ENCODE measurements at places on chromosomes 5 and 9.

DNA sequence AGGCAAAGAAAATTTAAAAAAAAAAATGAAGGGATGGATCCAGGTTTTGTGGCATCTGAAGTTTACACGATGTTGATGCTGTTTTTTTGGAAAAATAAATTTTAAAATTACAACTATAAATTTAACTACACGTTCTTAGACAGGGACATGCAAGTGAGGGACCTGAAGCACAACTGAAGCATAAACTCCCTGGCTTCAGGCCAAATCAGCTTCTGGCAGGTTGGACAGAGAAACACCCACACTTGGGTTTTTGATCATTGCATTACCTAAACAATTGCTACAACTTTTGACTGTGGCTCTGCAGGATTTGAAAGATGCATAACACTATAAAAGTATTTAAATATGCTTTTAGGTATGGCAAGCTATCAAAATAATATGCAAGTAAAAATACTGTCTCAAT, 1318.3 kb upstream of the DMAC1 start:
- DNase-seq, result no peak

DNA sequence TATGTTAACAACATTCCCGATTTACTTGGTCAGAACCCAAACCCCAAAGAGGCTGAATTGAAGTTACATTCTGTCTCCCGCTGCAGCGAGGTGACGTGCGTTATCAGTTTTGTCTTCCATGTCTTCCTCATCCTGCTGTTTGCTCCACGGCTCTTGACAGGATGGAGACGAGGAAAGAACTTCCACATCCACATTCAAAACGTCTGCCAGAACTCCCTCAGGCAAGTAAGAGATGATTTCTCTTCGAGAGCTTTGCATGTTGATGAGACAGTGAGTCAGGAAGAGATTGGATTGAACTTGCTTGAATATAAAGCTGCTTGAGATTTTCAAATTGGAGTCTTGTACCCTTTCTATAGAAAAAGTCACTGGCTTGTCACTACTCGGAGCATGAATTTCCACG, 242.6 kb downstream of the AUH start:
- DNase-seq, result no peak

GRCh38 chr9:119533504-119533903, 164.3 kb upstream of the BRINP1 start:
- DNase-seq, result no peak

GRCh38 chr5:43973908-43974307, 370.9 kb downstream of the NNT start:
- DNase-seq, result no peak

DNA sequence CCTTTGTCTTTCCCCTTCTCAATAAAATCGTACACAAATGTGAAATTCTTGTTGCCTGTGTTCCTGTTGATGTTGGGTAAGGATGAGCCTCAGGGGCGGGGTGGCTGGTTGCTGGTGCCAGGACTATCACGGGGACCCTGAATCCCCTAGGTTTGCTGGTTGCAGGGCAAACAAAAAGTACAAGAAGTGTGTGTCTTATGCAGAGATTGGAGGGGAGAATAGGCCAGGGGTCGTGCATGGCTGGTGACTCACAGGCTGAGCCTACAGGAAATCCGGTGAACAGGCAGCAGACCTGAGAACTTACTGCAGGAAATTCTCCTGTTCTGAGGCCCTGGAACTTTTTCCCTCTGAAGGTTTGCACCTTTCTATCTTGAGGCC, 5.5 kb downstream of the ANXA2R start:
- no peak for DNase-seq

DNA sequence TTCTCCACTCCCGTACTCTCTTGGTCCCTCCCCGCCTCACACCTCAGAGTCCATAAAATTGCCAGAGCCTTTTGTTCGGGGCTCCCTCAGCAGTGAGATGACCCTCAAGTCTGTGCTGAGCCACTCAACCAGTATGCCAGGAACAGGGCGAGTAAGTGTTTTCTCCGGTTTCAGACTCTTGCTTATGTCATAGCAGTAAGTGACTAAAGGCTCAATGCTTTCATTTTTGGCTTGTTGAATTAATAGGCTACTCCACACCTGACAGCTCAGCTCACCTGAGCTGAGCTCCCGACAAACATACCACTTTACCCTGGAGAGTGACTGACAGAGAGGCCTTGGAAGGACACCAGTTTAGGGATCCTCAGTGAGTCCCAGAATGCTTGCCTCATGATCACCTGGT, 30.5 kb downstream of the PCSK1 start:
- DNase-seq, result no peak

DNA sequence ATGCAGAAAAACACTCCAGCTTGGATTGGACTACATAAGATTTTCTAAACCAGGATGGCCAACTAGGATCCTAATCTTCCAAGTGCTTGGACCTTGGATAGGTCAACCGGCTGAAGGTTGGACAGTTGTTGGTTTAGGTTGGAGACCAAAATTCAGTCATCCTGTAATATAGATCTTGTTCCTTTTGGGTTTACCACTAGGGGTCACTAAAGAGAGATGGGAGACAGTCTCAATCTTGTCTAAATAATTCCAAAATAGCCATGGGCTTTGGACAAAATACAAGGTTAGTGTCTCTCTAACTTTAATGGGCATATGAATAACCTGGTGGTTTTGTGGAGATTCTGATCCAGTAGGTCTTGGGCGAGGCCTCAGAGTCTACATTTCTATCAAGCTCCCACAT, 148.7 kb upstream of the ERCC6L2 start:
- DNase-seq, result peak; percentile 34

DNA sequence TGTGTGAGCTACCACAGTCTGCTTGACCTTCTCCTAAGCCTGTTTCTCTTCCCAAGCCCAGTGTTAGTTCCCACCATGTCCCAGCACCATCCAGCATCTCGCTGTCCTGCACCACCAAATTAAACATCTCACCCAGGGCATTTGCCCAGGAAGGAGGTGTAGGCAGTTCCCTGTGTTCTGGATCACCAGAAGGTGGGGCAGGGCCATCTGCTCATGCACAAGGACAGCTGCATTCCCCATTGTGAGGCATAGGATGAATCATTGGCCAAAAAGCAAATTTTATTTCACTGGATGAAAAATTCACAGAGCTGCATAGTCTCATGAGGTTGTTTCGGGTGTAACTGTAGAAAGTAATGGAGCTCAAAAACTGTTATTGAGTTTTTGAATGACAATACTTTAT, 89.5 kb upstream of the GRIA1 start:
- peak; percentile 34 for DNase-seq

DNA sequence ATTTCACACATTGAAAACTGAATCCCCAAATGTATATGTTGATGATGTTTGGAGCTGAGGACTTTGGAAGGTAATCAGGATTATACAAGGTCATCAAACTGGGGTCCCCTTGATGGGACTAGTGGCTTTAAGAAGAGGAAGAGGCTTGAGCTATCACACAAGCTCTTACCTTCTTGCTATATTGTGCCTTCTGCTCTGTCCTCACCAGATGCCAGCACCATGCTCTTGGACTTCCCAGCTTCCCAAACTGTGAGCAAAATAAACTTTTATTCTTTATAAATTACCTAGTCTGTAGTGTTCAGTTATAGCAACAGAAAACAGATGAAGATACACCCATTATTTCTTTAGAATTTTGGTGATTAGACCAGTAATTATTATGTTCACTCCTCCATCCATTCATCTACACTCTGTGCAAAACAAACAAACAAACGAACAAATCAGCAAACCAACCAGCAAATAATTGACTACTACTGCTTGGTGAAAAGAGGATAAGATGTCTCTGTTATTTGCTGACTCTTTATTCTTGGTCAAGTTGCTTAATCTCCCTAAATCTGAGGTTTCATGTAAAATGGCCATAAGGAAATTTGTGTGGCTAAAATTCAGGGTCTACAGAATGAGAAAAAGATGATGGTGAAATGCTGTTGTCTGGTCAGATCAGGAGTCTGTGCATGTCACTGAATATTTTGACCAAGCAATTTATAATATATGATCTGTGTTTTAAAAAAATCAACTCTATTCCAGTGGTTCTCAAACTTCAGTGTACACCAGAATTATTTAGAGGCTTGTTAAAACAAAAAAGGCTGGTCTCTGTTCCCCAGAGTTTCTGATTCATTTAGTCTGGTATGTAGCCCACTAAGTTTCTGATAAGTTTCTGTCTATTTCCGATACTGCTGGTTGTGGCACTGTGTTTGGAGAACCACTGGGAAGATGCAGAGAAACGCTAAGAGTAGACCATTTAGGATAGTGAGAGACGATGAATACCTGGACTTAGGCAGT, 854.1 kb downstream of the MAT2B start:
- DNase-seq, result no peak

DNA sequence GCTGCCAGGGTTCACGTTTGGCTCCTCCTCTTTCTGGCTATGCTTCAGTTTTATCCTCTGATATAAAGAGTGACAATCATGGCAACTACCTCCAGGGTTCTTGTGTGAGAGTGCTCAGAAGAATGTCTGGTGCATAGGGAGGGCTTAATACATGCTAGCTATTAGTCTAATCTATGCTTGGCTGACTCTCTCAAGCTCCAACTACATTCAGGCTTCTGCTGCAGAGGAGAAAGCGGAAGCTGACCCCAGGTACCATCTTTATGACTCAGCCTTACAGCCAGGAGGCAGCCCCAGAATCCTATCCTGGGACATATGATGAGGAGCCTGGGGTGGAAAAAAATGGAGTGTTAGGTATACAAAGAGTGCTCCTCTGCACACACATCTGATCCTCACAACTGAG, 32.1 kb upstream of the RASGRF2 start:
- DNase-seq, result no peak

DNA sequence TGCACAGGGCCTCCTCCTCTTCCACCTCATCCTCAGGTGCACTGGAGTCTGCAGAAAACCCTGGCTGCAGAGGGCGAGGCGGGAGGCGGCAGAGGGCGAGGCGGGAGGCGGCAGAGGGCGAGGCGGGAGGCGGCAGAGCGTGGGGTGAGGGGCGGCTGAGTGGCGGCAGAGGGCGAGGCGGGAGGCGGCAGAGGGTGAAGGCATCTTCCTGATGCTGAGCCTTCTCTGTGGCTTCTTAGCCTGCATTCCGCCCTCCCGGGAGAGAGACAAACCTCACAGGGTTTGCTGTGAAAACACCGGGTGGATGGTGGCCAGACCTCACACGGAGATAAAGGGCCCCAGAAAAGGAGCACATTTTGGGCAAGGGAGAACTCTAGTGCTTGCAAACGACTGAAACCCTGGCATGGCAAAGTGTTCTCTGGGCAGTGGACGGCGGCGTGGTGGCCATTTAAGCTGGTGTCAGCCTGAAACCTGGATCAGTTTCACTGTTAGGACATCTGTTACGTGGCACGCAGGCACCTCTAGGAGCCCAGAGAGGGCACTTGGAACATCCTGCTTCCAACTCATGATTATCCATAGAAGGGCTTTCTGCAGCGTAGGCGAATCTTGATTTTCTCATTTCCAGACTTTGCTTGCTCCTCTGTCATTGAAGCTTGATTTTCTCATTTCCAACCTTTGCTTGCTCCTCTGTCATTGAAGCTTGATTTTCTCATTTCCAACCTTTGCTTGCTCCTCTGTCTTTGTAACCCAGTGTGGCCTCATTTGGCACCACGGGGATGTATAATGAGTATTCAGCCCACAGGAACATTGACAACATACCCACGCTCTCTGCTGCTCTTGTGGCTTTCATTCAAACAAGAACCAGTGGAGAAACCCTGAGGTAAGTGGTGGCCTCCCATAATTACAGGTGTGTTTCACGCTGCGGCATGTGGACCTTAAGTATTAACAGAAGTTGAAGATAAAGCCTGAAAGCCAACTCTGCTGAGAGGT, 16.3 kb upstream of the PLEKHG4B start:
- no peak for DNase-seq

GRCh38 chr9:32350682-32351081, 33.8 kb upstream of the ACO1 start:
- DNase-seq, result peak; percentile 62

DNA sequence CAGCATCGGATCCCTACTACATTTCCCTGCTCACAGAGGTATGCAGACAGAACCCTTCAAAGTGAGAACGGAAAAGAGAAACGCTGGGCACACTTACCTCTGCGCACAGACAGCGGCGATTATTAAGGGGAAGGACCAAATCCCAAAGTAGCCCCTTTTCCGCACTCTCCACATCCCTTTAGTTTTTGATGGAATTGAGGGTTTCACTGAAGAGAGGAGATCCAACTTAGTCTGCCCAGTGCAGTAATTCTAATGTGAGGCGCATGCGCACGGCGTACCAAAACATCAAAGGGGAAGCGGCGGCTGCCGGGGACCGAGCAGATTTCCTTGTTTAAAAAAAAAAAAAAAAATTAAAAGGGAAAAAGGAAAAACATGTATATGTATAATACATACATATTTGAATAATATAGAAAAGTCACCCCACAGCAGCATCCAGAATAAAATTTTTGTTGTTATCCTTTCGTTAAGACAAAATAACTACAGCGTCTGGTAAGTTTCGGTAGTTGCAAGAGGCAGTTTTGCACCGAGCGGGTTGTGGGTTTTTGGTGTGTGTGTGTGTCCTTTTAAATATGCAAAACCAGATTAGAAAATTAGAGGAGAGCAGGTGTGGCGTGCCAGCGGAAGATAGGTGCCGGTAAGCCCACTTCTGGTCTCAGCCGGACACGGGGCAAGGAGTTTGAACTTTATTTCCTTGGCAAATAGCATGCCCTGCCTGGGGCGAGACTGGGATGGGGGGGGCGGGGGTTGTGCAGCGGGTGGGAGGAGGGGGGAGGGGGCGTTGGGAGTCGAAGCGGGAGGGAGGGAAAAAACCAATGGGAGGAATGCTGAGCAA, at the start of gene GABRB2:
GABRB2 (minus strand) TSS at position 256 of the 832 bp plus-strand sequence; CDS start at position 174, 82 bp downstream.
- peak; percentile 53 for DNase-seq

- no peak for DNase-seq
Observed at GRCh38 chr5:65722575-65723403, 784 bp downstream of the NLN start.

GRCh38 chr5:59832577-59833301, 60.8 kb downstream of the PDE4D start:
- peak; percentile 36 for DNase-seq

DNA sequence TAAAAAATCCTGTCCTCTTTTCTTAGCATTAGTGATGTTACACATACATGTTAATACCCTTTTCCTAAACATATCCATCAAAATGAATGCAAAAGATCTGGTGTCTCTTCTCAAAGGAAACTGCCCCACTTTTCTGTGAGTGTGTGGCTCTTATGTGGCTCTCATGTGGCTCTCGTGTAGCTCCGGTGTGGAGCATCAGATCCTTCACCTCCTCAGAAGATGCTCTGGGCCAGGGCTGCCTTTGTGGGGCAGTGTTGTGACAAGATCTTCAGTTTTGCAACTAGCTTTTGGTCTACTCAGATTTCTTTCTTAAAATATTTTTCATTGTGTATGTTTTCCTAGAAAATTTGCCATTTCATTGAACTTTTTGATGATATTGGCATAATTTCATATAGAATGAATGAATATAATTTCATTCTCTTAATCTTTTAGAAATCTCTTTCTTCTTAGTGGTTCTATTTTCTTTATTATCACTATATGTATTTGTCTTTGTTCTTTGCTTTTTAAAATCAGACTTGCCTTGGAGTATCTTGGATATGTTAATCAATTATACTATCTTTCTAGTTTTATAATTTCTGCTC, 19.4 kb downstream of the GARNL3 start:
- DNase-seq, result no peak

All from NCI-H1694 (cell line).